ENCODE measurements at places on chromosomes 1 and 21. TPM values are rescaled to one million over a fixed set of nuclear protein-coding genes. Genes with fewer than 3 reads are reported as not detected.

Gene TIAM1
- 18.1 TPM for total RNA-seq

GRCh38 chr1:222592171-222592570 is 2.4 kb upstream of the TAF1A start:
- DNase-seq, result peak; percentile 43

Gene FMO4
- total RNA-seq, result 2.8 TPM

Gene SPATA45
- total RNA-seq, result not detected

Gene KCNN3
- total RNA-seq, result 2.8 TPM

GRCh38 chr1:243273945-243274344 is 18.1 kb downstream of the SDCCAG8 start:
- DNase-seq, result no peak

Gene QSOX1
- 254 TPM for total RNA-seq

DNA sequence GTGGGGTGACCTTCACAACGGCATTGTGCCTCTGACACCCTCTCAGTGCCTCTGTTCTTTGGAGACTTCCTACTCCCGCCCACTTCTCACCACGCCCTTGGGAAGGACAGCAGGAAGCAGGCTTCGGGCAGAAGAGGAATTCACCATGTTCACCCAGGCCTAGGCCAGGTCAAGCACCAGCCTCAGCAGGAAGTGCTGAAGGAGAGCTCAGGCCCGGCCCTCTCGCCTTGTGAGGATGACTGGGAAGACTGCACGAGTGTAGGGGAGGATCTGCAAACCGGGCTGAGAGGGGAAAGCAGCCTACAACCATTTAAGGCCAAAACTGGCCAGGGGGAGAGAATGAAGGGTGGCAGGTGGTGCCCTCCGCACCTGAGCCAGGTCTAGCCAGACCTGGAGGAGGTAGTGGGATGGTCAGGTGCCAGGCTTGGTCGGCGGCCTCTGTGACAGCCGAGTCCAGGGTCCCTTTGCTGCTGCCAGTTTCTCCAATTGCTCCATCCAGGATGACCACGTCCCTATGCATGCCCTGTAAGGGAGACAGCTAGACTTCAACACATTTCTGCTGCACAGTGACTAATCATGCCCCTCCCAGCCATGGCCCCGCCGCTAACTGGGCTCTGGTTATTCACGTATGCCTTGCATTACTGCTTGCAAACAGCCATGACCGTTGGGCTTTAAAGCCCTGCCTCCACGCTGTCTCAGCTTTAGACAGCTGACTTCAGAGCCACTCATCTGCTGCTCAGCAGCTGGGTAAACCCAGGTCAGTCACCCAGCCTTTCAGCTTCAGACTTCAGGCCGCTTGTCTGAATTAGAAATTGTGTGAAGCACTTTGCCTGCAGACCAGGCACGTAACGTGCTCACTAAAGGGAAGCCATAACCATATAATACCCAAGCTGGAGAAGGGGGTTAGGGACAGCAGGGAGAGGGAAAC is 8.9 kb downstream of the MRTO4 start:
- peak; percentile 98 for DNase-seq

Measured in LHCN-M2 (cell line).